ENCODE measurements at places on chromosomes 2 and 18.

- DNase-seq = no peak
Observed at GRCh38 chr2:10303694-10304378, 1.1 kb downstream of the HPCAL1 start.

GRCh38 chr2:38178119-38178518, 102.2 kb upstream of the CYP1B1 start:
- peak; percentile 36 for DNase-seq

- no peak for DNase-seq
Observed at GRCh38 chr2:189511960-189512319, 68.6 kb downstream of the SLC40A1 start.

DNA sequence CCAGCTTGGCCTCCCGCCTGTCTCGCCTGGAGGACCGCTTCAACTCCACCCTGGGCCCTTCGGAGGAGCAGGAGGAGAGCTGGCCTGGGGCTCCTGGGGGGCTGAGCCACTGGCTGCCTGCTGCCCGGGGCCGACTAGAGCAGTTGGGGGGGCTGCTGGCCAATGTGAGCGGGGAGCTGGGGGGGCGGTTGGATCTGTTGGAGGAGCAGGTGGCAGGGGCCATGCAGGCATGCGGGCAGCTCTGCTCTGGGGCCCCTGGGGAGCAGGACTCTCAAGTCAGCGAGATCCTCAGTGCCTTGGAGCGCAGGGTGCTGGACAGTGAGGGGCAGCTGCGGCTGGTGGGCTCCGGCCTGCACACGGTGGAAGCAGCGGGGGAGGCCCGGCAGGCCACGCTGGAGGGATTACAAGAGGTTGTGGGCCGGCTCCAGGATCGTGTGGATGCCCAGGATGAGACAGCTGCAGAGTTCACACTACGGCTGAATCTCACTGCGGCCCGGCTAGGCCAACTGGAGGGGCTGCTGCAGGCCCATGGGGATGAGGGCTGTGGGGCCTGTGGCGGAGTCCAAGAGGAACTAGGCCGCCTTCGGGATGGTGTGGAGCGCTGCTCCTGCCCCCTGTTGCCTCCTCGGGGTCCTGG, 3.7 kb upstream of the KHK start:
- no peak for DNase-seq

- peak; percentile 84 for DNase-seq
Observed at GRCh38 chr2:118123561-118124232, 35.4 kb downstream of the INSIG2 start.

DNA sequence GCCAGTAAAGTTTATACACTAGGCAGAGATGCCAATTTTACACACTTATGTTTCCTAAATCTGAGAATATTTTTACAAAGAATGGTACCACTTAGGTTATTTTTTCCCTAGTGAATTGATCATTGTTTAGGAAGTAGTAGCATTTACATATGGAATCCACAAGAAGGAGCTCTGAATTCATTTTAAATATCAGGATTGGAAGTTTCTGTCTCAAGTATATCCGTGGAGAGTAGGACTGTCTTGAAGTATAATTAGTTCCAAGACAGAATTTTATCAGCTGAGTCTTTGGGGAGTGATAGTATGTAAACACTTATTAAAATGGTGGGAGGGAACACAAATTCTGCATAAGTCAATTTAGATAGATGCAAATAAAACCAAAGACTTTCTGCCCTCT, 82.3 kb upstream of the FAM98A start:
- peak; percentile 13 for DNase-seq

- DNase-seq = no peak
Observed at GRCh38 chr2:240512109-240512485, 45.7 kb downstream of the ANKMY1 start.

DNA sequence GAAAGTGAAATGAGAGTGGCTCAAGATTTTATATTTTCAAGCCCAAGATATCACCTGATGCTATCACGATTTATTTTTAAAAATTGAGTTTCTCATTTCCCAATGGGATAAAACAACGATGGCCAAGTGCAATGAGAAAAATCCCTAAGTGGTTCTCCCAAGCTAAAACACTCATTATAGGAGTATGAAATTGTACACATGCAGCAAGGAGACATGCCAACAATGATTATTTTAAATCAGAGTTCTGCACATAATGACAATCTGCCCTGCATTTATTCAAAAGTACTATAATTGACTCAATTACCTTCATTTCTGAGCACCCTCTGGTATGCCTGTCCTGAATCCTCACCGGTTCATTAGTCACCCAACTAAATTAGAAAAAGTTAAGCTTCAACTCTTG, 12.7 kb downstream of the CYTIP start:
- DNase-seq = no peak

DNA sequence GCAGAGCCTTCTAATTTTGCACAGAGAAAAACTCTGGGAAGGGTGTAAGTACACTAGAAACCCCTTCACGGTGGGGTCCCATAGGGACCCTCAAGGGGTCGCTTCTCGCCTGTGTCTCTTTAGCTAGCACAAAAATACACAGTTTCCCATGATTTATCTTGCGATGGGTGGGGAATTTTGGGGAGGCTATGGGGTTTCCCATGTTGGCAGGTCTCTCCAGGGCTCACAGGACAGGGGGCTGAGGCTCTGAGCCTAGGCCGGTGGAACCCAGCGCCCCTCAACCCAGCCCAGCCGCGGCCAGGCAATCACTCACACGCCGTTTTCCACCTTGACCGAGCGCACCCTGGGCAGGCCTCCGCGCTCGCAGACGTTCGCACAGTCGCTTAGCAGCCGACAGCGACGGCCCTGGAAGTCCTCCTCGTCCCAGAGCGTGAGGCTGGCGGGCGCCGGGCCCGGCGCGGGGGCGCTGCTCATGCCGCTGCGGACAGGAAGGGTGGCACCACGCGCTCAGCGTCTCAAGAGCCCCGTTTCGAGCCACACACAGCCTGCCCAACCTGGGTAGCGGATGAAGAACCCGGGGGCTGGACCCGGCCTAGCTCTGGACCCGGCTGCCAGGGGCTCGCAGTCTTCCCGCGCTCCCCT, 398 bp downstream of the CRYBA2 start:
- no peak for DNase-seq

DNA sequence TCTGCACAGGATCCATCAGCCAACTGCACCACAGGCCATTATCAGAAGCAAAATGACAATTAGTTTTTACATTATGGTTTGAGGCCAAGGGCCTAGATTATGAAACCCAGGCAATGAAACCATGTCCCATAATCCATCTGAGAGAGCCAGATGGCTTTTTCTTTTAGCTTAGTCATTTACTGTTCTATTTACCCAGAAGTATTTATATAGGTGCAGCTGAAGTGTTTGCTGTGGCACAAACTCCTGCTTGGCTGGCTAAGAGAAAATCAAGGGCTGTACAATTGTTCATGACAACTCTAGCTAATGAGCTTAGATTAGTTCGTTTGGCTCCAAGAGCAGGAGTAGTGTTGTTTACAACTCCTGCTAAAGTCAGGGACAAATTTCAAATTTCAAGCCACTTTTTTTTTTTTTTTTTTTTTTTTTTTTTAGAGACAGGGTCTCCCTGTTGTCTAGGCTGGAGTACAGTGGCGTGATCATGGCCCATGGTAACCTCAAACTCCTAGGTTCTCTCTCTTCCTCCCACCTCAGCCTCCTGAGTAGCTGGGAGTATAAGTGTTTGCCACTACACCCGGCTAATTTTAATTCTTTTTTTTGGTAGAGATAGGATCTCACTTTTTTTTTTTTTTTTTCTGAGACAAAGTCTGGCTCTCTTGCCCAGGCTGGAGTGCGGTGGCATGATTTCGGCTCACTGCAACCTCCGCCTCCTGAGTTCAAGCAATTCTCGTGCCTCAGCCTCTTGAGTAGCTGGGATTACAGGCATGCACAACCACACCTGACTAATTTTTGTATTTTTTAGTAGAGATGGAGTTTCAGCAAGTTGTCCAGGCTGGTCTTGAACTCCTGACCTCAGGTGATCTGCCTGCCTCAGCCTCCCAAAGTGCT, 18.4 kb upstream of the REV1 start:
- no peak for DNase-seq

GRCh38 chr2:25418944-25419677, 77.4 kb upstream of the DNMT3A start:
- DNase-seq = no peak

- DNase-seq = no peak
Observed at GRCh38 chr2:69644506-69644979, 1.0 kb upstream of the AAK1 start.

- peak; percentile 40 for DNase-seq
Observed at GRCh38 chr18:6521803-6522418, 107.2 kb upstream of the L3MBTL4 start.

DNA sequence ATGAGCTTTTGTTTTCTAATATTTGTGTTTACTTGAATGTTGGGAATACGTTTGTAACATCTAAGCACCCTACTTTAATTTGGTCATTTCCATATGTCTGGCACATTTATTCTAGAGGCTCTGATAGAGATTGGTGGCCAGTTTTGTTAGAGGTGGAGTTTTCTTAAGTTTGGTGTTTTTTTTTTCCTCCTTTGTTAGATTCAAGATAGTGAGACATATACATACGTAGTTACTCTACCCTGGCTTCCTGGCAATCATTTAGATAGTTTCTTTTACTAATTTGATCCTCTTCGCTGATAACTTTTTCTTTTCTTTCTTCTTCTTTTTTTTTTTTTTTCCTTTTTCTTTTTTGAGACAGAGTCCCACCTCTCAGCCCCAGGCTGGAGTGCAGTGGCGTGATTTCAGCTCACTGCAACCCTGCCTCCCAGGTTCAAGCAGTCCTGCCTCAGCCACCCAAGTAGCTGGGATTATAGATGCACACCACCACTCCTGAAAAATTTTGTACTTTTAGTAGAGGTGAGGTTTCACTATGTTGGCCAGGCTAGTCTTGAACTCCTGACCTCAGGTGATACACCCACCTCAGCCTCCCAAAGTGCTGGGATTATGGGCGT, 26.6 kb downstream of the SMCHD1 start:
- DNase-seq = no peak

DNA sequence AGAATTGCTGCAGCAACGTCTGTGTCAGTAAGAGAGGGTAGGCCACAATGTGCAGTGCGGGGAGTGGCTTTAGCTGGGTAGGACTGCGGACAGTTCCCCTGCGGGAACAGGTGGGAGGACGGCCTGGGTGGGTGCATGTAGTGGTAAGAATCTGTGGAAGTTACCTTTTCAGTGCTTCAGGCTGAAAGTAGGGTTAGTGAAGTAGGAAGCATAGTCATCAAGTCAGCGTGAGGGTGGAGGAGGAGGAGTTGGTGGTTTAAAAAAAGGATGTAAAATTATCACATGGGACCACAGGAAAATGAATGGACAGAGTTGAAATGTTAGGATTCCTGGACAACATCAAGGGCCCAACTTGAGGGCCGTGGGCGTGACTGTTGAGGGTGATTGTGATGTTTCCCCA, 13.2 kb downstream of the CEP192 start:
- no peak for DNase-seq

DNA sequence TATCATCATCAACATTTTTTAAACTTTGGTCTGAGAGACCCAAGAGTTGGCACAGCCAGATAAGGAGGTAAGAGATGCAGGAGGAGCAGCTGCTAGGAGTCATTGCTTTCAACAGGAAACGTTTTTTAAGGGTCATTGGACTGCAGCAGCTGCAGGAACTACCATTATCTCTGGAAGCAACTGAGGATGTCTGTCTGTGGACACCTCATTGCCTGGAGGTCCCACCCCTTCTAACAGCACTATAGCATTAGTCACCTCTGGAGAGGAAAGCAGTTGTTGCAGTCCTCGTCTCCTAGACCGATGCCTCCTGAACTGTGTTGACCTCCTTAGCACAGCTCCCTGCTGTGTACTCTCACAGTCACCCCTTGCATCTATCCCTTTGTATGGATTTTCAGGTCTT, 21.5 kb upstream of the FSHR start:
- DNase-seq = peak; percentile 6

GRCh38 chr2:201419057-201419635, 32.1 kb downstream of the TRAK2 start:
- DNase-seq = no peak

Measured in fibroblast of skin of scalp (primary cell).